Lower leg skin (tissue), 4 donors: ENCODE measurements at places on chromosomes 12 and 14.

GRCh38 chr12:95600567-95600966 lies 49.3 kb upstream of the USP44 start:
- no peak for DNase-seq

- no peak for DNase-seq
Measured at GRCh38 chr12:29882846-29883245, 99.1 kb upstream of the TMTC1 start.

GRCh38 chr14:54435500-54435981 lies 5.6 kb downstream of the CNIH1 start:
- no peak for DNase-seq

DNA sequence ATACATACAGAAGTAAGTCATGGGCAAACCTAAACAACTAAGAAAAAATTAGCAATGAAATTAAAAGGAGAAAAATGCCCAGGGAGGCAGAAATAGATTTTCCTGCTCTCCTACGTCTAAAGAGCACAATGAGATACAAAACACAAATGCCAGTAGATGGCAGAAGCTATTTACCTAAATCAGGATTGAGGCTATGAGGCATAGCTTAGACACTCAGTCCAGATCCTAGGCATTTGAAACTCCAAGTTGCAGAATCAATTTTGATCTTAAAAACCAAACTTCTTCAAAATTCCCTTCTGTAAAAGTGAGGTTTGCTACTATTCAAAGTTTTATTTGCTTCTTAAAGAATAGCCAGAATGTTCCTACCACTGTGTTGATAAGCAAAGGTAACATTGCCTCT lies 368.6 kb downstream of the DAD1 start:
- no peak for DNase-seq

DNA sequence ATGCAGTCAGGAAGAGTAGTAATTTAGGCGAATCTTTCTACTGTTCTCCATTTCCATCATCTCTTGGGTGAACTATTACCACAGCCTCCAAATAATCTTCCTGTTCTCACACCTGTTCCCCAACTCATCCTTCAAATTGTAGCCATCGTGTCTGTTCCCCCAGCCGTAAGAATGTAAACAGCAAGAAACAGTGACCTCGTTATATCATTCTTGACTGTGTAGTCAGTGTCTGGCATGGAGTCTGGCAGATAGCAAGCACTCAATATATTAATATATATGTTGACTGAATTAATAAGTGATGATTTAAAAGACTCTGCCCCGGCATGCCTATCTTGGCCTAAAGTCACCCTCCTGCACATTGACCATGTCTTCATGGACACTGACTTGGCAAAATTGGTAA lies 20.3 kb downstream of the PDE6H start:
- no peak for DNase-seq

DNA sequence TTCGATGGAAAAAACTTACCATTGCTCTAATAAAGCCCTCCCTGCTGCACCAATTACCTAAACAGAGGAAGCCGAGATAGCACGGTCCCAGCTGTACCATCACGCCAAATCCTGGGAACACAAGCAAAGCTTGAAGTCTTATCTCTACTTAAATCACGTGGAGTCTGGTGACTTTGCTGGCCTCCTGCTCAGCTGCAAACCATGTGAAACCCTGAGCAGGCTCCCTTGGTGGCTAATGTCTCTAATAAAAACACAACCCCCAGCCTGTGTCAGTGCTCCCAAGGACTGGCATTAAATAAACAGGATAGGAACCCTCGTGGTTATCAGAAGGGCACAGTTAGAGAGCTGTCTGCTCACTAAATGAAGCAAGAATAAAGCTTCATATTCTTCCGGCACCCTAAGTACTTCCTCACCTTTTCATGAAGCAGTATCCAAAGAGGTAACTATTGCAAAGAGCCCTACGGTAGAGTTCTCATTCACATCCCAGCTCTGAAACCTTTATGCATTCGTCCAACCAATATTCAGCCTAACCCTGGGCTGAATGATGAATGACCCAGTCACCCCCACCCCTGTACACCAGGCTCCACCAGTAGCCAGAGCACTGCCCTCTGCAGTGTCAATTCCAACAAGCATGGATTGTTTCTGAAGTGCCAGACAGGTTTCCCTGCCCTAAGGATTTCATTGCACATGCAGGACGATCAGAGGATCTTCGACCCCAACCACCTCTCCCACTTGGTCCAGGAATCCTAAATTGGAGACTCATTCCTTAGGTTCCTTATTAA lies 452.7 kb upstream of the TMPO start:
- no peak for DNase-seq

DNA sequence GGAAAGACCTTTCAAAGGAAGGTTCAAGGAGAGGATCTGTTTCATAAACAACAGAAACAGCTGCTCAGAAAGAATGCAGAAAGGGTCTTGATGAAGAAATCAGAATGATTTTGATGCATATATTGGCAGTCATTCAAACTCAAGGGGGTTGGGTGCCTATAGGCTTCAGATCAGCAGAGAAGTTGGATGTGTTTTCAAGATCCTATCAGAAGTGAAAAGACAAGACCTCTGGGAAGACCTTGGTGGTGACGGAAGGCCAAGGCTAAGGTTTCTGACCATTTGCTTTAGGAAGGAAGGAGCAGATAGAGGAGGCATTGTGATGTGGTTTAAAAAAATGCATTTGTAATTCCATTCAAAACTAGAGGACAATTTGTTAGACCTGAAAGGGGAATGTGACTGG lies 15.2 kb upstream of the PTPRB start:
- DNase-seq = no peak

DNA sequence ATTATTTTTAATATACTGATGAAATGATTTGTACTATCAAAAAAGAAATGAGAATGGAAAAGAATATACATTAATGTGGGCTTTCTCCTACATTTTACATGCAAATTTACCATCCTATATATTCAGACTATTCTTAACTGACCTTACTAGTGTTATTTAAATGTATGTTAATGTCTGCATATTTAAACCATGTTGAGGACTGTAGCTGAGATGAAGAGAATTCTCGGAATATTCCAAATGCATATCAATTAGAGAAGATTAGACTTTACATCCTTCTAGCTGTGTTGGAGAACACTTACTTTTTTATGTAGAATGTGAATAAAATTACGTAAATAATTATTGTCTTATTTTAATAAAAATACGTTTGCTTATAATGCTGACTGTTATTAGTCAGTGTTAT lies 990.1 kb upstream of the LRFN5 start:
- no peak for DNase-seq

- DNase-seq = no peak
Measured at GRCh38 chr12:131910302-131911027, 16.0 kb downstream of the ULK1 start.

DNA sequence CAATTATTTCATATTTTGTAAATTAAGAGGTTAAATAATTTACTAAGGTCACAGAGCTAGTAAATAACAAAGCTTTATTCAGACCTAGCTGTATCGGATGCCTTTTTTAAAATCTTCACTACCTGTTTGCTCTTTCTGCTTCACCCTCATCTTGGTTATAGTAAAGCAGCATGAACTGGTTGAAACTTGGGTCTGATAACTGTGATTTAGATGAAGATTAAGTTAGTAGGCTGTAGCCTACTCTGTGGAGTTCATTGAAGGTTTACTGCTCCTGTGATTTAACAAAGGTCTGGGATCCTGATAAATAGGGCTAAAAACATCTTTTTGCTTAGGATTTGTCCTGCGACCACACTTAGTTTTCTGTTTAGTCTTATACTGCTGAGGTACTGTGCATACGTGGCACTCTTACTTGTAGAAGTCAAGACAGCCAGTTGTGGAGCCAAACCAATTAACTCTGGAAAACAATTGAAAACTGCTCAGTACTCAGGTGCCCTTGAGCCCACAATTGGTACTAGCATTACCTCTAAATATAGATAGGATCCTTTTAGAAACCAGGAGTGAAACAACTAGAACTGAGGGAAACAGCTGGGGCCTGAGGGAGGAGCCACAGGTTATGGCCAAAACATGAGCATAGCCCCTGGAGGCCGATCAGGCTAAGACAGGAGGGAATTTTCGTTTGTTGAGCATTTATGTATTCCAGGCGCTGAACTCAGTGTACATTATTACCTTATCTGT lies 2.3 kb downstream of the SPATS2 start:
- DNase-seq = no peak

DNA sequence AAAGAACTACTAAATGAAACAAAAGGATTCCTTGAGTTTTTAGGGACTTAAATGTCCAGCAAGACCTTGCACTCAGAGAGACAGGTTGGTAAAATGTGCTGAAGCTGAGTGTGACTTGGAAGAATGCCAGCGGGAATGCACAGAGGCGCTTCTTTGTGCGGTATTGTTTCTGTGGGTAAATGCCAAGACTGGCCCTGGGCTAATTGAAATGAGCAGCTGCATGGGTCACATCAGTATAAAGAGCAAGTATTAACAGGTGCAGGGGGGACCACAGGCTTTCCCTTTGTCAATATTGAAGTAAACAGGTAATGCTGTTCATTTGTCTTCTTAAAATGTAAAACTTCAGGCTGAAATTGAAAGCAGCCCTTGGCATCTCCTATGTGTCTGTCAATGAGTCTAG lies 74.3 kb downstream of the LMO3 start:
- DNase-seq = no peak

GRCh38 chr14:32361674-32362073 lies 32.6 kb downstream of the AKAP6 start:
- DNase-seq = no peak

- DNase-seq = no peak
Measured at GRCh38 chr12:51036279-51036678, 10.1 kb upstream of the SLC11A2 start.

DNA sequence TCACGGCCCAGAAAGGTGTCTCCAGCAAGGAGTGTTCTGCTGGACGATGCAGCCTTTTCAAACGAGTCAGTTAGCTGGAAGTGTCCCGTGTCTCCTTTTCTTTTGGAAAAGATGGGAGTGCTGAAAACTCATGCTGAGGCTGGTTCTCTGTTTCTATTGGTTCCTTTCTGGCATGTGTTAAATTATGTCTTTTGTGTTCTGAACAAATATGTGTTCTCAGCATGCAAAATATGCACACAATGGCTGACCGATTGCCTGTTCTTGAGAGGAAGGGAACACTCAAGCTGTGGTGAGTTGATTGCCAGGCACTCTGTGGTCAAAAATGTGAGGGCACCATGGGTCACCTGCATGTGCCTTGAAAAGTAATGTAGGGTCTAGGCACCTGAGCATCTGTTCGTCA lies 181.3 kb downstream of the CACNA1C start:
- DNase-seq = no peak

DNA sequence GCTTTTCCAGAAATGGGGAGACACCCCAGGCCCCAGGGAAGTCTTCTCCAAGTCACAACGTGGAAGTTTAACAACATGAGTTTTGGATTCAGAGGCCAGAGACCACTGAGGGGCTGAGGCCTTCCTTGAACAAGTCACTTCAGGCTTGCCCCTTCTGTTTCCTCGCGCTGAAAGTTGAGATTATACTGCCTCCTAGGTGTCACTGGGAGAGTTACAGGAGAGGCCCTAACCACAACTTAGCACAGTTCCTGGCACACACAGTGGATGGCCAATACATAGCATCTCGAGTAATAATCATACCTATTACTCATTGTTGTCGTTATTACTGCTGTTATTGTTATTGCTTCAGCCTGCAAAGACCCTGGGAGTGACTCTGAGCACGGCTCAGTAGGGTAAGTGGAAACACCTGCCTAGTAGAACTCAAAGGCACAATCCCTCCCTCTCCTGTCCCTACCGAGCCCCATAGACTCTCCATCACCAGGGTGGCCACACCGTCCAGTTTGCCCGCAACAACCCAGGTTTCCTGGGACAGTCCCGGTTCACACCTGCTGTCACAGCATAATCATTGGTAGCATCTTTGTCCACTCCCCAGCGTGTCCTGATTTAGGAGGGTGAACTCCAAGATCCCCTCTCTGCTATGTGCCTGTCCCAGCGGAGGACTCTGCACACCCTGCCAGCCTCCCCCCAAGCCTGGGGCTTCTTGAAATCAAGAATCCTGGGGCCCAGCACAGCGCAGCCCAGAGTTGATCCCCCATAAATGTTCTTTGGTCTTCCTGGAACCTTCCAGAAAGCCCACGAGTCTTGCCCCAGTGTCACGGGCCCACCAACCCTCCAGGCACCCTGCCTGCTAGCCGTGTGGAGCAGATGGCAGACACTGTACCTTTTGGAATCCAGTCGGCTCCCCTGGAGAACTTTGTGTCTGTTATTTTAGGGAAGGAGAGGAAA lies 85.0 kb downstream of the SYNE3 start:
- no peak for DNase-seq

- DNase-seq = no peak
Measured at GRCh38 chr12:40099423-40099853, 6.4 kb downstream of the SLC2A13 start.

GRCh38 chr14:78308079-78308478 lies 137.9 kb downstream of the NRXN3 start:
- no peak for DNase-seq

DNA sequence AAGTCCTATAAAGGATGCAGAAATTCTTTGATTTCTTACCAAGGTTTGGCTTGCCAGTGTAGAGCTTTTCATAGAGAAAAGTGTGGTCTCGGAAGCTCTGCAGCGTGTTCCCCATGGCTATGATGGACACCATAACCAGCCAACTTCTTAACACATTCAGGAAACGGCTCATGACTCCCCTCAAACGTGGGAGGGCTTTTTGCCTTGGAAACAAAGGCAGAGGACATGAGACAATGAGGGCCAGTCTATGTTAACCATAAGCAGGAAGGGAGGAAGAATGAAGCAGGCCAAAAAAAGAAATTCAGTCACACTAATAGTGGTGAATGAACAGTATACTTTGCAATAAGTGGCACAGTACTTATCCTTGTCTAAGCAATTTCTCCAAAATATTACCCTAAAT lies 3.3 kb downstream of the ERG28 start:
- no peak for DNase-seq

DNA sequence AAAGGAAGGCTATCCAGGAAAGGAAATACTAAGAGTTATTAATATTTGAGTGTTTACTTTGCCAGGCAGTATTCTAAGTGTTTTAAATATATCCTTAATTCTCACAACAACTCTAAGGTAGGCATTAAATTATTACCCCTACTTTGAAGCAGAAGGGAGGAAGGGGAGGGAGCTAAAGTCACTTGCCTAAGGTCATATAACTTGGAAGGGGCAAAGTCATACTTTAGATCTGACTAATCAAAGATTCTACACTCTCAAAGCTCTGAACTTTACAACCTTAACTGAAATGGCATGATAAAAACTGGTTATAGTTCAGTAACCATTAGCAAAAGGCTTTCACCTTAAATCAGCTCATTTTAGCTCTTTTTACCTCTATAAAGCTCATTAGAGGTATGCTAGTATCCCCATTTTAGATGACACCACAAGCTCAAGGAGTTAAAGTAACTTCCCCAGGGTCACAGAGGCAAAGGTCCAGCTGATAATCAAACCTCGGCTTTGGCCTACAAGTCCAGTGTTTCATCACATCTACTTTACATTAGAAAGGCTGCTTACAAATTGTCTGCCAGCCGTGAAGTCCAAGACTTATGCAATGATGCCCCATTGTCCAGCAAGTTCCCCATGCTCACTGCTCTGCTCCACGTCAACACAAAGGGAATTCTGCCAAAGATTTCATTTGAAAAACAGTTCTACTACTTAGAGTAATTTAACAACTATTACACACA lies 223.9 kb downstream of the MED13L start:
- peak; percentile 83 for DNase-seq
